ENCODE measurements at places on chromosomes 6 and 20. TPM values are rescaled to one million over a fixed set of nuclear protein-coding genes. Genes with fewer than 3 reads are reported as not detected.

- DNase-seq, result peak; percentile 72
Observed at GRCh38 chr6:46090115-46091079, 39.4 kb upstream of the ENPP4 start.

- peak; percentile 23 for DNase-seq
Observed at GRCh38 chr6:153032255-153032882, 29.9 kb upstream of the MTRF1L start.

DNA sequence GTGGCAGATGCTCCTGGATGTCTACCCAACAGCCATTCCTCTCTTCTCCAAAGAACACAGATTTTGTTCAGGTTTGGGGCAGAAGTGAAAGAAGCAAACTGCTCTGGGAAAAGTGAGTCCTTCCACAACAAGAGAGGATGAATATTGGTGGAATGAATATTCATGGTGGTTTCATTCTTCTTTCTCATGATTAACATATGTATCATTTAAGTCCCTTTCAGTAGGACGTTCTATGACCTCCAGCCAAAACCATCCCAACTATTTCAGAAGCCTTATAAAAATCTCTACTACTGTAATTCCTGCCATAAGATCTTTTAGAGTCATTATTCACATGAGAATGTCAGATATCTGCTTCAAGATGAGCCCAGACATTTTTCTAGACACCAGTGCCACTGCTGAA, 44.4 kb downstream of the MDN1 start:
- no peak for DNase-seq

- DNase-seq, result no peak
Observed at GRCh38 chr6:51450958-51451357, 632.3 kb downstream of the TFAP2B start.

DNA sequence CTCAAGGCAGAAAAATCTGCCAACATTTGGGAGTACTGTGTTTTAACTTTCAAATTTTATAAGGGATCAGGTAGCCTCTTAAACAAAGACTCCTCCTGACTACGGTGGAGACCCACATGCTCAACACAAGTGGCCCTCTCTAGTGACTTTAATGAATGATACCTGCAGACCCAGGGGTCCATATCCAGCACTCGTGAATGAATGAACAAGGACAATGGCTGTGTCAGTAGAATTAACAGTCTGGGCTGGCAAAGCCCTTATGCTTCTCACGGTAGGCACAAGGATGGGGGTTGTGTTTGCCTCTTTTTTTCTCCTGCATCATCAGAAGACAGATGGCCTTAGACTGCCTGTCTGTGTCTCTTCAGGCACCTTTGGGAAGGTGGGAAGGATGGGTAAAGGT, 112.6 kb upstream of the TRAF3IP2 start:
- DNase-seq, result no peak

The EEF1A1 gene
- total RNA-seq, result 13,896 TPM

The BPIFB4 gene
- not detected for total RNA-seq

Data from Daoy (cell line).